ENCODE measurements at places on chromosomes 2 and 18. TPM values are rescaled to one million over a fixed set of nuclear protein-coding genes. Genes with fewer than 3 reads are reported as not detected.

POTEJ gene
- total RNA-seq, result 0.45 TPM

DNAH7 gene
- total RNA-seq, result 12.1 TPM

RNF103 gene
- 33.1 TPM for total RNA-seq

LHCGR gene
- 1.5 TPM for total RNA-seq

GRB14 gene
- total RNA-seq, result 9.0 TPM

METTL5 gene
- total RNA-seq, result 31.8 TPM

GALNT13 gene
- total RNA-seq, result 14.2 TPM

CIB4 gene
- total RNA-seq, result not detected

KIF1A gene
- 217 TPM for total RNA-seq

MDH1B gene
- 5.0 TPM for total RNA-seq

NEU4 gene
- 0.82 TPM for total RNA-seq

- DNase-seq, result no peak
Observed at GRCh38 chr2:422676-423435, 135.0 kb upstream of the ALKAL2 start.

GRCh38 chr2:231392431-231393148 lies 2.9 kb upstream of the B3GNT7 start:
- DNase-seq, result no peak

DNA sequence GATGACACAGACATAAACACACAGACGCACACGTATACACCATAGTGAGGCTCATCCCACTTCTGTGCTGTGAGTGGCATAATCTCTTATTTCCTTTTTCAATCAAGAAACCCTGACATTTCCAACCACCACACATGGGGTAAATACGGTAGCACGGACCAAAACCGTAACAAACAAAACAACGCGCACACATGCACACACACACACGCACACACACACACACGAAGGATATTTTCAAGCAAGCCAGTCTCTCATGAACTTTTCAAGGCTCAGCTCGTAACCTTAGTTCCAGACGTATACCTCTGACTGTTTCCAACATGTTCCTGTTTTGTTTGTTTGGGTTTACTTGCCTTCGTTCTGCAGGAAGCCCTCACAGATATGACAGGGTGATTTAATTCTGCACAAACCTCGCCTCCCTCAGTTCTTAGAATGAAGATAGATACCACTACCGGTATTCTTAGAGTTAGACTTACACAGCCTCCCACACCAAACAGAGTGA lies 119.8 kb downstream of the BCL2 start:
- DNase-seq, result no peak

DNA sequence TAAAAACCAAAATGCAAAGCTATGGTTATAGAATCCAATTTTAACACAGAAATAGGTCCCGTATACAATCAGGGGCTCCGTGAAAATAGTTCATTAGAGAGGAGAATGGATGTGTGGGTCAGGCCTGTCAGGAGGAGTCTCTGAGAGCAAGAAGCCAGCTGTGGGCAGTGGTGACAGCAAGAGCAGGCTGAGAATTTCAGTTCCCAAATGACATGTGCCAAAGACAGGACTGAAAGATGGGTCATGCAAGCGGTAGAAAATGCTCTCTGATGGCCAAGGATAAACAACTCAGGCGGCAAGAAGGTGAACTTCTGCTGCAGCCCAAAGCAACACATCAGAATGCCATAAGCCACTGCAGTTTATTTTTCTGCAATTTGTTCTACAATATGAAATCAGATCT lies 100.4 kb downstream of the CCDC141 start:
- DNase-seq, result no peak

- DNase-seq, result no peak
Observed at GRCh38 chr2:217795706-217796465, 206.9 kb downstream of the TNS1 start.

DNA sequence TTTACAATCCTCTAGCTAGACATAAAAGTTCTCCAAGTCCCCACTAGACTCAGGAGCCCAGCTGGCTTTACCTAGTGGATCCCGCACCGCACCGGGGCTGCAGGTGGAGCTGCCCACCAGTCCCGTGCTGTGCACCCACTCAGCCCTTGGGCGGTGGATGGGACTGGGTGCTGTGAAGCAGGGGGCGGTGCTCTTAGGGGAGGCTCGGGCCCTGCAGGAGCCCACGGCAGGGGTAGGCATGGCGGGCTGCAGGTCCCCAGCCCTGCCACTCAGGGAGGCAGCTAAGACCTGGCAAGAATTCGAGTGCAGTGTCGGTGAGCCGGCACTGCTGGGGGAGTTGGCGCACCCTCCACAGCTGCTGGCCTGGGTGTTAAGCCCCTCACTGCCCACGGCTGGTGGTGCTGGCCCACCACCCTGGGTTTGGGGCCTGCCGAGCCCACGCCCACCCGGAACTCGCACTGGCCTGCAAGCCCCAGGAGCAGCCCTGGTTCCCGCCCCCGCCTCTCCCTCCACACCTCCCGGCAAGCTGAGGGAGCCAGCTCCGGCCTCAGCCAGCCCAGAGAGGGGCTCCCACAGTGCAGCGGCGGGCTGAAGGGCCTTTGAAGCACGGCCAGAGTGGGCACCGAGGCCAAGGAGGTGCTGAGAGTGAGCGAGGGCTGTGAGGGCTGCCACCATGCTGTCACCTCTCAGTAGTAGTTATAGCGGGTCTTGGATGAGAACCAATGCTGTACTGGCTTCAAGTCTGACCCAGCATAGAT lies 255.2 kb downstream of the CDH7 start:
- no peak for DNase-seq

- DNase-seq, result no peak
Observed at GRCh38 chr2:237254911-237255578, 158.9 kb downstream of the COL6A3 start.

GRCh38 chr2:126510960-126511359 lies 145.0 kb upstream of the GYPC start:
- DNase-seq, result no peak

- DNase-seq, result peak; percentile 38
Observed at GRCh38 chr2:26477911-26478253, at the start of gene OTOF. OTOF (minus strand) TSS chr2:26478124.

- DNase-seq, result no peak
Observed at GRCh38 chr18:63763831-63764600, 11.2 kb upstream of the SERPINB7 start.

GRCh38 chr2:177078855-177079254 lies 133.7 kb upstream of the HNRNPA3 start:
- DNase-seq, result no peak

DNA sequence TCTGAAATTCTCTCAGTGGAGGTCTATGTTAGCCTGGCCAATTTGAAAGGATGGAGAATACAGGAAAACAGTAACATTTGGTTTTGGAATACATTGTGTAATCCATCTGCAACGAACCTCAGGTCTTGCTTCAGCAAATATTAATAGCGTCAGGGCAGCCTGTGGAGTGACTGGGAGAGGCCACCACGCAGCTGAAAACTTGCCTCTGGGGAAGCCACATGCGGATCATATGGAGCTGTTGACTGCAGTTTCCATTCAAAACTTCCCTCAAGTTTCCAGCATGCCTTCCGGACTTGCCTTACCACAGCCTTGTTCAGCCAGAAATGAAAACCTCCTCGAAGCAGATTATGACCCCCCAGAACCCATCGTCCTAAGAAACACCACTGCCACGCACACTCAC lies 25.7 kb downstream of the BCL11A start:
- no peak for DNase-seq

- DNase-seq, result no peak
Observed at GRCh38 chr2:120992791-120993555, 257.3 kb downstream of the GLI2 start.

GRCh38 chr2:204353823-204354222 lies 191.5 kb upstream of the PARD3B start:
- no peak for DNase-seq

GRCh38 chr2:120299561-120299960 lies 46.4 kb upstream of the INHBB start:
- no peak for DNase-seq

DNA sequence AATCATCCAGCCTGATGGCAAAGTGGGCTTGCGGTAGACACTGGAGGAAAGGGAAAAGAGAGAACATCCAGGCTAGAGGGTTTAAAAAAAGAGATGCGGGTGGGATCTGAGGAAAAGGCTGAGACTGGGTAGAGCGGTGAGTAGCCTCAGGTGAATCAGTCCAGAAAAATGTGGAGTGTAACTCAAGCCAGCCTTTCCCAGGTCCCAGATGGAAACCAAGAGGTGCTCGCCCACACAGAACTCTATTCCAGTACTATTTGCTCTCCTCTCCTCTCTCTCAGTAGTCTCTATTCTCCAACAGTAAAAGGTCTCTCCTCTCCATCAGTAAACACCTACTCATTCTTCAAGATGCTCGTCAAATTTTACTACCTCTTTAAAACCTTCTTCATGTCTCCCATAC lies 38.3 kb upstream of the NRP2 start:
- no peak for DNase-seq

GRCh38 chr2:11092701-11093335 lies 62.4 kb upstream of the SLC66A3 start:
- no peak for DNase-seq

GRCh38 chr2:102158011-102158755 lies 15.6 kb downstream of the IL1R1 start:
- DNase-seq, result no peak

DNA sequence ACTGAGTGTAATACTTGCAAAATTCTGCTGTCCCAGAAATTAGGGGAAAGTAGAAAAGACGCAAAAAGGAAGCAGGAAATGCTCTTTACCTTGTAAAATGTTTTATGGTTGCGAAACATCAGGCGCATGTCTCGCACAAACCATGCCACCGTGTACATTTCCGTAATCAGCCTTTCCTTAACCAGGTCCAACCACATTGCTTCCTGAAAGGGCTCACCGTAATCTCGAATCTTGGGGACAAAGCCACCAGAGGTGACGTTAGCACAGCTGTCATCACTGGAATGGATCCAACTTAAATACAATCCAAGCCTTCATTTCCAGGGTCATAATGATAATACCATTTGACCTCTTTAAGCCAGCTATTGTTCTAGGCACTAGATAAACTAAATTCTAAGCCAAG lies 49.3 kb downstream of the SP110 start:
- DNase-seq, result no peak

DNA sequence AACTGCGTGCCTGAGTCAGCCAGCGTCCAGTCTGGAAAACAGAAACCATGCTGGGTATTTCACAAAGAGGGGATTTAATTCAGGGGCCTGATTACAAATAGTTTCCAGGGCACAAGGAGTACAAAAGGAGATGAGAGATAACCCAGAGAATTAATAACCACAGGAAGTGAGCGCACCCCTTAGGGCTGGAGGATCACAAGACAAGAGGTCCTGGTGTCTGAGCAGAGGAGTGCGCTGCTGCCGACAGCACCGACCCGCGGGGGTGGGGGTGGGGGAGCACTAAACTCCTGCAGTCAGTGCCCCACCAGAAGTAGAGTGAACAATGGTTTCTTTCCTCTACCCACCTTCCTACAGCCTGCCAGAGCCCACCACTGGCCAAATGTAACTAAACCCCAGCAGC lies 20.8 kb upstream of the MAL start:
- no peak for DNase-seq

- no peak for DNase-seq
Observed at GRCh38 chr2:238108423-238109183, 8.5 kb downstream of the ESPNL start.

- DNase-seq, result no peak
Observed at GRCh38 chr2:88442473-88442872, 10.0 kb downstream of the FOXI3 start.

DNA sequence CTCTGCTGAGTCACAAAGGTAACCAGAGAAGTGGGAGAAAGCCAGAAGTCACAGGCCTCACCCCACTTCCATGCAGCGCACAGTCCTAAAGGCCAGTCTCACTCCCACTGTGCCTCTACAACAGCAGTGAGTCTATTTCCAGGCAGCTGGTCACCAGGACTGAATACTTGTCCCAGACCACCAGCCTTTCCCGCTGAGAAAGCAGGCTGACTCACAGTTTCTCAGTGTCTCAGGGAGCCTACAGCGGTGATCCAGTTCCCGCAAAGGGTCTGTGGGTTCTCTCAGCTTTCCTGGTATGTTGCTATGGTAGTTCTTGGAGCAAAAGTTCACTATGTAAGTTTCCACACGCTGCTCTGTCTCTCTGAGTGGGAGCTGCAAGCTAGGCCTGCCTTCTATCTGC lies 622.5 kb downstream of the RNF144A start:
- DNase-seq, result no peak

- DNase-seq, result no peak
Observed at GRCh38 chr18:68722821-68723220, 7.9 kb upstream of the TMX3 start.

DNA sequence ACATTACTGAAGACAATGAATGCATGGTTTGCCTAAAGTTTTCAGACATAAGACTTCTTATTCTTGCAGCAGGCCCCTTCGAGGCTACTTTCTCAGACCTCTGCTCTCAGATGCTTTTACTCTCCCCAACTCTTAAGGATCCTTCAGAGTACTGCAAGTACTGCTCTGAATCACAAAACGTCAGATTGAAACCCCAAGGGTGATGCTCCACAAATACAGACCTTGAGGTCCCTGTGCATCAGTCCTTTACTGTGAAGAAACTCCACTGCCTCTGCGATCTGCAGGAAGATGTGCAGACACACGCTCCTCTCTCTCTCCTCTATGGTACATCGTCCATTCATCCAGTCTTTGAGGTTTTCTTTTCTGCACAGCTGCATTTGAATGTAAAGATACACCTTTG lies 52.8 kb downstream of the EIF2AK3 start:
- DNase-seq, result no peak

DNA sequence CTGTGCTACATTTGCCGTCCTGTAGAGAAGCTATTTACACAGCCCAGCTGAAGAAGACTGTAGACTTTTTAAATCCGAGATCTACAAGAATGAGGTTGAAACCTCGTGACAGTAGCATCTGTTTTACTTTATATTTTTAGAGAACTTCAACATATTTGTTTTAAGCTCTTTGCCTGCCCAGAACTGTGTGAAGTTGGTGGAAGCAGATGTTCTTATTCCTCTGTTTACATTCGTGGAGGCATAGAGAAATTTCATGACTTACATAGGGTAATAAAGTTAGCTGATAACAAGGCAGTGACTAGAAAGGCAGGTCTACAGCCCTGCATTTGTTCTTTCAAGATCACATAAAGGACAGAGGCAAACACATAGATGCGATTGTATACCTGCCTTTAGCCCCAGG lies 47.0 kb upstream of the MAP3K20 start:
- no peak for DNase-seq

- DNase-seq, result no peak
Observed at GRCh38 chr2:8364668-8365067, 317.2 kb upstream of the ID2 start.

DNA sequence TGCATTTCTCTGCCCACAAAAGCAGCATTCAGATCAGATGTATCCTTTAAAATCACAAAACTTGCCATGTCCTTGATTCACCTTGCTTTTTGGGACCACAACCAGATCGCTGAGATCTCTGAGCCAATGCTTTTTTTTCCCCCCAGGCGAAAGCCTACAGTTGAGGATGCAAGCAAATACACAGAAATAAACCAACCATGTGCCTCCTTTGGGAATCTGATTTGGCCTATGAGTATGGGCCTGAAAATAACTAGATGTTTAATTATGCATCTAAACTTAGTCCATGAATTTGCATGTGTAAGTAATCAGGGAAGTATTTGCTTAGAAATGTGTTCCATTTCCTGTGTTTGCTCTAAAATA lies 49.7 kb upstream of the CDC42EP3 start:
- no peak for DNase-seq

GRCh38 chr2:109410039-109410815 lies 203.5 kb downstream of the SEPTIN10 start:
- no peak for DNase-seq

- DNase-seq, result no peak
Observed at GRCh38 chr2:7022492-7023385, 105.5 kb downstream of the RNF144A start.
